Activated CD4-positive, alpha-beta T cell treated with anti-CD3 and anti-CD28 coated beads, Interleukin-2, amount 50 U/mL, for 48 hours (primary cell): ENCODE measurements at places on chromosomes 6 and 20.
A peak's percentile ranks its signal among the peaks of the same experiment; 100 is the strongest.

DNA sequence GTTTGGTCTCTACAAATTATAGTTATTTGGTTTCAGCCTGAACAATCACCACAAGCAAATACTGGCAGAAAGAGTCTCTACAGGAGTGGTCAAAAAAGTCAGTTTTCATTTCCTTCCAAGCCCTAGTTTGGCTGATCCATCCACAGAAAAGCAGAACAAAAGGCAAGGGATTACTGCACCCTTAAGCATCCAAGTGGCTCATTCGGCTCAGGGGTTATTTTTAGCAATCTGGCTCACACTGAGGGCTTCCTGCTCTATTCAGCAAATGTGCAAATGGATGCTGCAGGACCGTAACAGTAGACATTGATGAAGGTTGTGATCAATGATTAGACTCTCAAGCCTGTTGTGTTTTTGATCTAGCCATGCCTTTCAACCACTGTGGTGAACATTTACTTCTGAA is 62.2 kb upstream of the FABP7 start:
- no peak for DNase-seq

GRCh38 chr6:28587746-28588075 is 62.0 kb downstream of the GPX5 start:
- no peak for DNase-seq

- no peak for DNase-seq
These were observed 22.4 kb upstream of the TMEM217 start for GRCh38 chr6:37280162-37280887.

GRCh38 chr6:35583893-35584688 is 71.4 kb upstream of the TULP1 start:
- DNase-seq = peak; percentile 69

- DNase-seq = no peak
These were observed 18.9 kb upstream of the HLA-DOA start for GRCh38 chr6:33028220-33028849.

- no peak for DNase-seq
These were observed 1.6 kb downstream of the SMPDL3A start for GRCh38 chr6:122790423-122791309.

DNA sequence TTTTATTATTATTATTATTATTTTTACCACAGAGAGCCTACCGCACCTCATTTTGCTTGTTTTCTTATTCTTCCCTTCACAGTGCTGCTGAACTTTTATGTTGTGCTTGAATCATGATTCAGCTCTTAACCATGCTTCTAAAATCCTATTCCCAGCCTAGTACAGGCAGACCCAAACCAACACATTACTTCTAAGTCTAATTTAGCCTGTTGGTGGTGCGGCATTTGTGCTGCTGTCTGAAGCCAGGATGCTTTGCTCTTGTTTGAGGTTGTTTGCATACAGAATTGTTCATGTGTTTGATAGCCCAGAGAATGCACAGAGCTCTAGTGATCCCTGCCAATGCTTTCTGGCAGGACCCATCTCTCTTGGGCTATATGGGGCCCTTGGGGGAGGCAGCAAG is 213.5 kb upstream of the KCNG1 start:
- no peak for DNase-seq

DNA sequence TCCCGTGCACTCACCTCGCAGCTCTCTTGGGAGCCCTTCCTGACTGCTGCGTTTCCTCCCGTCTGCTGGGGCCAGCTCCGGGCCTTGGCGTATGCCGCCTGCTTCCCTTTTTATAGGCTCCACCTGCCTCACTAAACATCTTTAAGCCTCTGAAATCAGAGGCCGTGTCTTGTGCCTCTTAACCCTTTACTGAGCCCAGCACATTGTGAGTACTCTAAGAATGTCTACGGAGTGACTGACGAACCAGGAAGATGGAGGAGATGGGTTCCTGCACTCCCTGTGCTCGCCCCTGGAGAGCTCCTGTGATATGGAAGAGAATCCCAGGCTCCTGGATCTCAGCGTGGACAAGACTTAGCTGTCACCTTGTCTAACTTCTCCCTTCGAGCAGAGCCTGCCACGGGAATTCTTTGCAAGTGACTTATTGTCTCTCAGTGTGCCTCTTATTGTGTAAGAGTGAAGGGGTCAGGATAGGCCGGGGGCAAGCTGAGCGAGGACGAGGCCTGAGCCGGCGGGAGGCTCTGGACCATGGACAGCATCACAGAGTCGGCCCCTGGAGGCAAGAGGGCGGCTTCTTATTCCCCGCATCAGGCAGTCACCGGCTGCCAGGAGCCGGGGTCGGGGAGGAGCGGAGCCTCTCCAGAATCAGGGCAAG is 70.9 kb upstream of the CCDC167 start:
- DNase-seq = no peak

GRCh38 chr20:48530957-48531356 is 296.8 kb downstream of the PREX1 start:
- DNase-seq = no peak

GRCh38 chr20:56715902-56716519 is 86.9 kb downstream of the TFAP2C start:
- no peak for DNase-seq

GRCh38 chr6:113881478-113881980 is 24.4 kb downstream of the MARCKS start:
- DNase-seq = no peak

GRCh38 chr6:156697225-156697830 is 79.8 kb upstream of the ARID1B start:
- DNase-seq = no peak

GRCh38 chr6:53343092-53343491 is 5.7 kb downstream of the ELOVL5 start:
- no peak for DNase-seq

GRCh38 chr6:133635447-133635846 is 253.5 kb upstream of the TCF21 start:
- no peak for DNase-seq

GRCh38 chr6:136930528-136930927 is 8.4 kb downstream of the SLC35D3 start:
- DNase-seq = no peak

- DNase-seq = no peak
These were observed 18.1 kb downstream of the UQCC2 start for GRCh38 chr6:33693186-33694105.

DNA sequence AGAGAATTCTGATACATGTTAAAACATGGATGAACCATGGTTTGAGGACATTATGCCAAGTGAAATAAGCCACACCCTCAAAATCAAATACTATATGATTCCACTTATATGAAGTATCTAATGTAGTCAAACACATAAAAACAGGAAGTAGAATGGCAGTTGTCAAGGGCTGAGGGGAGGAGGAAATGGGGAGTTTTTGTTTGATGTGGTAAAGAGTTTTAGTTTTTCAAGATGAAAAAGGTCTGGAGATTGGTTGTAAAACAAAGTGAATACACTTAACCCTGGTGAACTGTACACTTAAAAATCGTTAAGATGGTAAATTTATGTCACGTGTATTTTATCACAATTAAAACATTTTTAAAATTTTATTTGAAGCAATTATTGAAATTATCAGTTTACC is 127.4 kb upstream of the GRIK2 start:
- no peak for DNase-seq

GRCh38 chr6:85660181-85660611 is 17.5 kb upstream of the SYNCRIP start:
- DNase-seq = no peak

- DNase-seq = no peak
These were observed 13.4 kb downstream of the EPB41L2 start for GRCh38 chr6:131049608-131050007.

DNA sequence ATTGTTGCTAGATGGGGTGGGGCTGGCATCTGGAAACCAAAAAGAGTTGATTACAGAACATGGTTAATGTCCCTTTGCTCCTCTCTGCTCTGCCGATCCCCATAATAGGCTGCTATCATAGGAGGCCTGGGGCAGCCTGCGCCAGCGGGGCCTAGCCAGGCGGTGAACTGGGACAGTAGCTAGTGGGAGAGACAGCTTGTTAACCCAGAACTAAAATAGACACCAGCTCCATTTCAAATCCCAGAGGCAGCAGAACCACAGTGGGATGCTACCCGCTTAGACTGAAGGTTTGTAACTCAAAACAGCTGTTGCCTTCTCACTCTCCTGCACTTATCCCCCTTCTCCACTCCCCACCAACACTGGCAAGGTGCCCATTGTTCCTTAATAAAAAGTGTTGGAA is 98.5 kb downstream of the SSR1 start:
- no peak for DNase-seq

- DNase-seq = no peak
These were observed 479.7 kb downstream of the TBC1D32 start for GRCh38 chr6:120854583-120854982.

GRCh38 chr20:62914970-62915457 is 11.3 kb downstream of the DIDO1 start:
- no peak for DNase-seq

- peak; percentile 25 for DNase-seq
These were observed at the start of gene OPRM1 for GRCh38 chr6:154039231-154039842. Gene OPRM1, plus strand, starts transcription at chr6:154039240. Its CDS starts 305 bp downstream, at chr6:154039545.

DNA sequence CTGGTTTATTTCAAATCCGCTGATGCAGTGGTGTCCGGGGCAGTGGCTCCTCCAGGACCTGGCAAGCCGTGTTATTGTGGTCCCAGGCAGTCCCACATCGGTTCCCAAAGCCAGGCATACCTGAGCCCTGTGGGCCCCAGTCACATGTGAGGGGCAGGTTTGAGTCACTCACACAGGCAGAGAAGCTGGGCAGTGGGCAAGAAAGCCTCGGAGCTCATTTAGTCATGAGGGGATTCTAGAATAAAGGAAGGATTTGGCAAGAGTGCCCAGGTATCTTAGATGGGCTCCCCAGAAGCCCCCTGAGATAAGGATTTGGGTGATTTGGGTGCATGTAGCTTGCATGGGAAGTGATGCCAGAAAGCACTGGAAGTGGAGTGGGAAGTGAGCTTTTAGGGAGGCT is 37.3 kb downstream of the SYNDIG1 start:
- DNase-seq = no peak

DNA sequence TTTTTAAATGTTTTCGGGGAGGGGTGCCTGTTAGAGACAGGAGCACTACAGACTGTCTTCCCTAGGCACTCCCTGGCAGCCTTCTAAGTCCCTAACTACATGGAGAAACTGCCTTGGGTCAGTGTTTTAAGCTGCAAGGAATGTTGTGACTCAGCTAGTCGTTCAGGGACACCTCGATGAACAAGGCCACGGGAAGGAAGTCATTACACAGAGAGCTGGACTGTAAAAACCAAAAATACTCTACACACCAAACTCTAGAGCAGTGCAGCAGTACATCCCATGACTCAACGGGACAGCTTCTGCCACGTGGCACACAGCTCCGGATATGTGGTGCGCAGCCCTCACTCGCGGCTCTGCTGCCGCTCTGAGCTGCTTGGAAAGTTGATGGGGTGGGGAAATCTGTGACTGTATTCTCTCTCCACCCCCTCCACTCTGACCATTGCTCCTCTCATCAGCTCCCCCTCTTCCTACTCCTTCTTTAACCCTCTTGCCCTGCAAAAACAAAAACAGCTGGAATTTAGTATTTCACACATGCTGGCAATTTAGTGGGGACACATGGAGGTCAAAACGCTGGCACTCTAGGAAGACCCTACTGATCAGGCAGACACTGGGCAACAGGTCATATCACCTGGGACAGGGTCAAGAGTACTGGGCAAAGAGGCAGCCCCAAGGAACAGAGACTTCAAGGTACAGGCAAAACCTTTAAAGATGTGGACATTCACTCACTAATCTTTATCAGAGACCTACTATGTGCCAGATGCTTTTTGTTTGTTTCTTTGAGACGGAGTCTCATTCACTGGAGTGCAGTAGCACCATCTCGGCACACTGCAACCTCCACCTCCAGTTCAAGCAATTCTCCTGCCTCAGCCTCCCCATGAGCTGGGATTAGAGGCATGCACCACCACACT is 10.9 kb upstream of the LPIN3 start:
- DNase-seq = peak; percentile 67

DNA sequence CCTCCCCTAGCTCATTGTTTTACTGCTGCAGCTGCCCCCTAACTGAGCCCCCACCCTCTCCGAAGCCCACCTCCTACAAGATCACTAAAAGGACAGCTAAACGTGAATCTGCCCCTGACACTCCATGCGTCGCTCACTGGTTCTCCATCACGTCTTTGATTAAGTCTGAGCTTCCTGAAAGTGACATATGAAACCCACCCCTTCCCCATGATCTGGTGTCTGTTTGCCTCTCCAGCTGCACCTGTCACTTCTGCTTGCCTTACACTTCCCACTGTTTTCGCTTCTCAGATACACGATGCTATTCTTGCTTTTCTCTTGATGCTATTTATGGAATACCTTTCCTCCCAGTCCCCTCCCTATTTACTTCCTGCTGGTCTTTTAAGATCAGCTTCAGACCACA is 8.0 kb upstream of the PERP start:
- DNase-seq = no peak

DNA sequence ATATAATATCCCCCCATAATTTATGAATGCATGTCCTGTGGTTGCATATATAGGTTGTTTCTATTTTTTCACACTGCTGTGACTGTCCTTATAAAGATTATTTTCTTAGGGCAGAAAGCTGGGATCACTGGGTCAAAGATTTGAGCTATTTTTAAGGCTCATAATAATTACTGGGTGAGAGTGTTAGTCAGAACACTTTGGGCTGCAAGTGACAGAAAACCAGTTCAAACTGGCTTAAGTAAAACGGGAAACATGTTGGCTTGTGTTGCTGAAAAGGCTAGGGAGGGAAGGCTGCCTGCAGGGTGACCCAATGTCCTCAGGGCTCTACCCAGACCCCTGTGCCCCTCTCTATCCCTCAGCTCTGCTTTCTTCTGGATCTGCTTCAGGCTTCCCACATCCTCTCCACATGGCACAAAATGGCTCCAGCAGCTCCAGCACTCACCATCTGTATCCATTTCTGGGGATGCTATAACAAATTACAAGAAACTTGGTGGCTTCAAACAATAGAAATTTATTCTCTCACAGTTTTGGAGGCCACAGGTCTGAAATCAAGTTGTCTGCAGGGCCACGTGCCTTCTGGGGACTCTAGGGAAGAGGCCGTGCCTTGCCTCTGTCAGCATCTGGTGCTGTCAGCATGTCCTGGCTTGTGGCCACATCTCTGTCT is 33.1 kb upstream of the MLN start:
- DNase-seq = no peak

GRCh38 chr6:152566103-152566875 is 70.9 kb downstream of the SYNE1 start:
- DNase-seq = no peak

- DNase-seq = peak; percentile 47
These were observed 71.0 kb upstream of the CD83 start for GRCh38 chr6:14046476-14047068.

GRCh38 chr6:94005835-94006234 is 586.5 kb upstream of the EPHA7 start:
- no peak for DNase-seq

DNA sequence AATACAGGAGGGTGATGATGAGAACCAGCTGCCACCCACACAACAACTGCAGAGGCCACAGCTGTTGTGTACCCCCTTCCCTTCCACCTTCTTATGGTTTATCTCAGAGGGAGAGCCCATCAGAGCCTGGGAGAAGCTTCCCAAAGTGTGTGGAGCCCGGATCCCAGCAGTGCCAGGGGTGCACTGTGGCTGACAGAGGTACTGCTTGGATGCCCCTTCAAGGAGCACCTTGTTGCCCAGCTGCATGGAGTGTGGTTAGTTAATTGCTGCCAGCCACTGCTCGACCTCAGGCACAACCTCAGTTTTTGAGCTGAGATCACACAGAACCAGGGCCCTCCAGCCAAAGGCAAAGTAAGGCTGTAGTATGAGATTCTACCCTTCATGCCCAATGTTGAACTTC is 13.0 kb downstream of the PI3 start:
- DNase-seq = no peak

- no peak for DNase-seq
These were observed 10.2 kb downstream of the TUBB2B start for GRCh38 chr6:3217286-3217685.
